GM13977 (cell line): ENCODE measurements at places on chromosomes 5 and 9.

DNA sequence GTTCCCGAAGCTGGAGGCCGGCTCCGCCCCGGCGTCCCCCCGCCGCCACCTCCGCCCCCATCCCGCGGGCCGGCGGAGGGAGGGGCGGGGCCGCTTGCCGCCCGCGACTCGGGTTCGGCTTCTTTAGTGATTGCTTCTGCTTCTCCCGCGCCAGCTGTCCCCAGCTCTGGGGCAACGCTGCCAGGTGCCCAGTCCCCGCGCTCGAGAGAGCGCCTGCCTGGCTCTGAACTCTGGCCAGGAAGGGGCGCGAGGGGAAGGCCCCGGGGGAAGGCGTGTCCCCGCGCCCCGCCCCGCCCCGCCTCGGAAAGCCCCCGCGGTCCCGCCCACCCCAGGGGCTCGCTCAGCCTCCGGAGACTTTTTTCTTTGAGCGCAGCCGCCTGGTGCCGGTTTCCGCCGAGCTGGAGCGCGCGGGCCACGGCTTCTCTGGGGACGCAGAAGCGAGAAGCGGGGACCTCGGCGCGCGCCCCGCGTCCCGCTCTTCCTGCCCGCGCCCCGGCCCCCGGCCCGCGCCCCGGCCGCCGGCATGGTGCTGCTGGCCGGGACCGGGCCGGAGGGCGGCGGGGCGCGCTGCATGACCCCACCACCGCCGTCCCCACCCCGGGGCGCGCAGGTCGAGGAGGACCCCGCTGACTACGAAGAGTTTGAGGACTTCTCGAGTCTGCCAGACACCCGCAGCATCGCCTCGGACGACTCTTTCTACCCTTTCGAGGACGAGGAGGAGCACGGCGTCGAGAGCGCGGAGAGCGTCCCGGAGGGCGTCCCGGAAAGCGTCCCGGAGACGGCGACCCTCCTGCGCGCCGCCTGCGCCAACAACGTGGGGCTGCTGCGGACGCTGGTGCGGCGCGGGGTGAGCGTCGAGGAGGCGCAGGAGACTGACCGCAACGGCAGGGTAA is at the start of gene ANKRD33B:
TSS of gene ANKRD33B (plus strand) at position 126 of the 893 bp plus-strand sequence. CDS start at position 524, 398 bp downstream.
- peak; percentile 94 for DNase-seq

GRCh38 chr5:151580858-151581257 is 10.3 kb downstream of the FAT2 start:
- DNase-seq, result no peak

GRCh38 chr5:14574891-14575508 is 6.6 kb upstream of the OTULINL start:
- DNase-seq, result no peak

- no peak for DNase-seq
These were observed 18.3 kb upstream of the ASS1 start for GRCh38 chr9:130426467-130426773.

GRCh38 chr9:18331808-18332209 is 142.1 kb upstream of the ADAMTSL1 start:
- no peak for DNase-seq

DNA sequence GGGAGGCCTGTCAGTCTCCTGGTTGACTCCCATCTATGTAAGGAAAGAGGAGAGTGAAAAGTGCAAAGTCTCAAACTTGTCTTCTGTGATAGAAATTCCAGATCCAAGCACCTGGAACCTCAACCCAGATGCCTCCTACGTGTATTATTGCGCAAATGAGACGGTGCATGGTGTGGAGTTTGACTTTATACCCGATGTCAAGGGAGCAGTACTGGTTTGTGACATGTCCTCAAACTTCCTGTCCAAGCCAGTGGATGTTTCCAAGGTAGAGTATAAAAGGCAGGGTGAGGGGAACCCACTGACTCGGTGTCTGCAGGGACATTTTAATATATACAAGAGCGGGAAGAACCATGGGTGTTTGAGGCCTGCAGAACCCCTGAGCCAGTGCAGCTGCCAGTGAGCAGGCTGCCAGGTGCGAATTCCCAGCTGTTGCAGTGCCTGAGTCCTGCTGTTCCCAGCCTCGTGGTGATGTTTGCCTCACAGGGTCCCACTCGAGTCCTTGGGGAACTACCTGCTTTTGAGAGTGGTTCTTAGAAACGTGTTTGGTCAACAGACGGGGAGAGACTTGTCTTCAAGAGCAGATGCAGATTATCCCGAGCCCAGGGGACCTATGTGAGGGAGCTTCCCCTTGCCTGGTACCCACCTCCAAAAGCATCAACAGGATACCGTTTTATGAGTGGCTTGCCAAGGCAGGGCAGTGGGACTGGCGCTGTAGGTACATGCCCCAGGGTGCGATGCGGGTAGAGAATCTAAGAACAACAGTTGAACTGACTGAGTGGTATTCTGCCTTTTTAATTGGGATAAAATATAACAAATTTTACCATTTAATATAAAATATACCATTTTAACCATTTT is 9.5 kb downstream of the PSAT1 start:
- DNase-seq, result no peak
